ENCODE measurements at places on chromosomes 6 and 20.

DNA sequence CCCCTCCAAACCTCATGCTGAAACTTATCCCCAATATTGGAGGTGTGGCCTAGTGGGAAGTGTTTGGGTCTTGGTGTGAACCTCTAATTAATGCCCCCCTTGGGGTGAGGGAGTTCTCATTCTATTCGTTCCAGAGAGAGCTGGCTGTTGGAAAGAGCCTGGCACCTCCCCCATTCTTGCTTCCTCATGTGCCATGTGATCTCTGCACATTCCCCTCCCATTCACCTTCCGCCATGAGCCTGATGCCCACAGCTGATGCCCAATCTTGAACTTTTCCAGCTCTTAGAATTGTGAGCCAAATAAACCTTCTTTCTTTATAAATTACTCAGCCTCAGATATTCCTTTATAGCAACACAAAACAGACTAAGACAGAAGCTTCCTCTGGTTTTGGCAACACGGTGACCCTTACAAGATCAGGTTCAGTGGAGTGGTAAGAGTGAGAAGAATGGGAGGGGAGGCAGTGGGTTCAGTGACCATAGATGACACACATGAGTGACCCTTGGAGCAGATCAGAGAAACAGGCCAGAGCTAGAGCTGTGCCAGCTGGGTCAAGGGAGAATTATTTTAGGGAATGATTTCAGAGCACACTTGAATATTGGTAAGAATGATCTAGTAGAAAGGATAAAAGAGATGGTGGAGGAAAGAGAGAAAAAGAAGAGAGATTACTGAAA is 176.4 kb downstream of the LY86 start:
- DNase-seq: no peak

DNA sequence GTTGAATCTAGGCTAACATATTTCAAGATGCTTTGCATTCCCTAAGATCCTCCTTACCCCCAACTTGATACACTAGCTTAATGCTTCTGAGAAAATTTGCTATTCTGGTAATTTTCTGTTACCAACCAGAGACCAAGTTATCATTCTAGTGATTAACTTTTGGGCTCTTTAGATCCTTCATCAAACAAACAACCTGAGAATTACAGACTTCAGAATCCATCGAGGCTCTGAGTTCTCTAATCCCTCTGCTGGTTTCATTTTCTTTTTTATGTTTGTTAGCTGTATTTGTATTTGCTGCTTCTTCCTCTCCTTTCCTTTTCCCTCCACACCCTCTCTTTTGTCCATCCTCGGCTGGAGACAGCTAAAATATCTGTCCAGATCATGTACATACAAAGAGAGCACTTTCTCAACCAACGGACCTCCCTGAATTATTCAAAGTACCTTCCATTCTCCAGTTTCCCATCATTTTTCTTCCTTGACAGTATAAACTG is 98.7 kb upstream of the RIPOR2 start:
- DNase-seq: no peak

DNA sequence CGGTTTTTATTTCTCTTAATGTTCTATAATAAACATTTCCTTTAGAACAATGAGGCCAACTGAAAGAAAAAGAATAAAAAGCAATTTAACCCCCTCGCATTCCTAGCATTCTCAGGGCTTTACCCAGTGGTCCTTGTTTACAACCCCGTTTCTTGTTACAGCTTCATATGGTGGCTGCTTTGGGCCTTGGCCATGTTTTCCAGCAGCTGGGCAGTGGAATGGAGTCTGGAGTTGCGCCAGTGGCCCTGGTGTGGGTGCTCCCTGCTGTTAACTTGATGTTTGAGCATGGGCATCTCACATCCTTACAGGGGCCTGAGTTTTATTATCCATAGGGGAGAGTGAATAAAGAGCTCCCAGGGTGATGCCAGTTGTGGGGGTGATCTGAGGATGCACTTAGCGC is 18.8 kb downstream of the EFCAB8 start:
- no peak for DNase-seq

DNA sequence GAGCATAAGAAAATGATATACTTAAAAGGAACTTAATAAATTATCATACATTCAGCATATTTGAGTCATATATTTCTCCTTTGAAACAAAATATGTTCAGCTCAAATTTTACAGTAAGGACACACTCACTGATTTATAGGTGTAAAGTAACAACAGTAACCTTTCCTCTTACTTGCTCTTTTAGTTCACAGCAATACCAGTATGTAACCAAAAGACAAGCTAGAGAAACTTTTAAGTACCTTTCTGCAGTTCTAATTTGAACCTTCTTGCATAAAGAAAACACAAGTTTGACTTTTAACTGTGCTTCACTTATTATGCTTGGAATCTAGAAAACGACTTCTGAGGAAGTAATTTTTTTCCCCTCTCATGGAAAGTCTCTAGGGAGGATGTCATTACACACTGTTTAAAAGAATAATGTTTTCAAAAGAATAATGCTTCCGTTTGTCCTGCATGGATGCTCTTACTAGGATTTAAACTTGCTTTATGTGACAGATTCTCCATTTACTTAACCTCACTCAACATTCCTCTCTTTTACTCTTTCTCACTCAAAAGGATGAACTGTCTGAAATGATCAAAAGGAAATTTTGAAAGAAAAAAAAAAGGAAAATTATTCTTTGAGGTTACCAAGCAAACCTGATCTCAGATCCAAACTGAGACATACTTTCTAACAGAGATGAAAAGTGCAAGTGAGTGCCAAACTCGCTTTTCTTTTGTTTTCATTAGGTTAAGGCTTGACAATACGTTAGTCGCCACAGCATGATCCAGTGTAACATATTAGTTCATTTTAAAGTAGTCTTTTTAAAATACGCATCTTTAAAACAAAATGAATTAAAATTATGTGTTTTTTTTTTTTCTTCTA is 22.4 kb upstream of the CALHM6 start:
- DNase-seq: no peak

GRCh38 chr20:58173930-58174707 is 54.3 kb downstream of the ANKRD60 start:
- no peak for DNase-seq

DNA sequence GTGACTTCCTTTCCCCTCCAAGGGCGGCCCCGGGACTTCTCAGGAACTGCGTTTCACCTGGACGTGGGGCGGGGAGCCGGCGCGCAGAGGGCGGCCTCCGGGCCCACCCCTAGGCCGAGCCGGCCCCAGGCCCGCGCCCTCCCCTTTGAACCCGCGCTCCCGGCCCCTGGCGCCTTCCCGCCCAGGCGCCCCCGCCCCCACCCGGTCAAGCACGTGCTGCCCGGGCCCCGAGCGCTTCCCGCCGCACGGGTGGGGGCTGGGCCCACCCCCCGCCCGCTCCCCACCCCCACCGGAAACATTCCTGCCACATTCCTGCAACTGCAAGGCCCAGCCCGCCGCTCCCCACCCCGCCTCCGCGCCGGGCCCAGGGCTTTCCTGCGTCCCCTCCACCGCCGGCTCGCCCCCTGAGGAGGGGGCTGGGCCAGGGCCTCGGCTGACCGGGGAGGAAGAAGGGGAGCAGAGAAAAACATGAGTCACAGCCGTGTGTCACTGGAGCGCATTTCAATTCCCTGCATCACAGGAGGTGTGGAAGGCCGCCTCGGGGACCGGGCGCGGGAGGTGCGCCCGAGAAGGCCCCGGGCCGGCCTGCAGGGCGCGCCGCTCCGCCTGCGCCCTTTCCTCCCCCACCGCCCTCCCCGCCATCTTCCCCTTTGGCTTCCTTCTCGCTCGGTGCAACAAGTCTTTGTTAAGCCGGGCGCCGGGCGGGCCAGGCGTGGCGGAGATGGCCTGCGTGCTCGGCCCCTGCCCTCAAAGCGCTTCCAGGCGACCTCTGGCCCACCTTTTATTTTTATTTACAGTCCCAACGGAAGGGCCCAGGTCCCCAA is 1.2 kb upstream of the HMGA1 start:
- DNase-seq: no peak

GRCh38 chr6:106803188-106803587 is 171.3 kb downstream of the CD24 start:
- DNase-seq: no peak

DNA sequence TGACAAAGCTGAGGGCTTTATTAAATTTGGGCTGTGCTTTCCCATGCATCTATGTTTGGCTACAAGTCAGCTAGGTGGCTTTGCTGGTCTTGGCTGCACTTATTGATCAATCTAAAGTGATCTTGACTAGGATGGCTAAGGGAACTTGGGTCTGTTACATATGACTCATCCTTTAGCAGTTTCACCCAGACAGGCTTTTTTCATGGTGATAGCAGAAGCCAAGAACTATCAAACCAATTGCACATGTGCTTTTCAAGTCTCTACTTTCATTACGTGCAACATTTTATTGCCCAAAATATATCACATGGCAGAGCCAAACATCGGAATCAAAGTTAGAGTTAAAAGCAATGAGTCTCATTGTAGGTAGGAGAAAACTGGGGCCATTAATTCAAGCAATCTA is 626.3 kb downstream of the TENT5A start:
- DNase-seq: no peak

GRCh38 chr6:85470023-85470410 is 20.1 kb downstream of the NT5E start:
- no peak for DNase-seq

- no peak for DNase-seq
Observed at GRCh38 chr20:23584434-23585199, 16.3 kb upstream of the CST9L start.

DNA sequence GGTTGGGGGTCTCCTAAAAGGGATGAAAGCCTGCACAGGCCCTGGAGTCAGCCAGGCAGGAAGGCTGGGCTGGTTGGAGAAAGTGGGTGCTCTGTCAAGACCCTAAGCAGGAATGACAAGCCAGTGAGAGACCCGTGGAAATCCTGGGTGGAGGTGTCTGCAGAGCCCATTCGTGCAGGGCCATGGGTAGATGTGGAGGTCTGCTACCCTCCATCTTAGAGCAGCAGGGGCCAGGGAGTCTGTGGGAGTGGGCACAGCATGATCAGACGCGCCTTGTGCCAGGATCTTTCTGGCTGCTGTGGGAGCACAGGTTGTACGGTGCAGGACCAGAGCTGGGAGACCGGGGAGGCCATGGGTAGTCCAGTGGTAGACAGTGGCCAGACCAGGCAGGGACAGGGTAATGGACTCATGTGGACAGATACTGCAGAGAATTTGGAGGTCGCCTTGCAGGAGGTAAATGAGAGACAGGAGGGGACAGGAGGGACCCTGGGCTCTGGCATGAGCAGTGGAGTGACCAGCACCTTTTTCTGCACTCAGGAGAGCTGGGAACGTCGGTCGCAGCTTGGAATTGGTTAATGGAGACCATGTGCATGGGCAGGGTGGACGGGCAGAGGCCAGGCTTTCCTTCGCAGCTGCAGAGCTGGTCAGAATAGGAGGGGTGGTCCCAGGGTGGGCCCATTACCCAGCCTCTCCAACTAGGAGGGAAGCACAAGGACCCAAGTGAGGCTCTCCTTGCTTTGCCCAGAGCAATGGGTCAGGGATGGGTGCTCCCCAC is 203.5 kb upstream of the PMEPA1 start:
- no peak for DNase-seq

GRCh38 chr6:3299221-3299620 is 40.5 kb downstream of the PSMG4 start:
- DNase-seq: no peak

DNA sequence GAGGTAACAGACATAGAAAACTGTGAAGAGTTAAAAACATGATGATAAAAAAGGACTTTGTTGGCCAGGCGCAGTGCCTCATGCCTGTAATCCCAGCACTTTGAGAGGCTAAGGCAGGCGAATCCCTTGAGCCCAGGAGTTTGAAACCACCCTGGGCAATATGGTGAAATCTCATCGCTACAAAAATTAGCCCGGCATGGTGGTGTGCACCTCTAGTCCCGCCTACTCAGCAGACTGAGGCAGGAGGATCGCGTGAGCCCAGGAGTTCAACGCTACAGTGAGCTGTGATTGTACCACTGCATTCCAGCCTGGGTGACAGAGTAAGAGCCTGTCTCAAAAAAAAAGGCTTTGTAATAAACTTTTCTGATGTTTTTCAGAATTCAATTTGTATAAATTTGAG is 60.1 kb downstream of the GFOD1 start:
- no peak for DNase-seq

DNA sequence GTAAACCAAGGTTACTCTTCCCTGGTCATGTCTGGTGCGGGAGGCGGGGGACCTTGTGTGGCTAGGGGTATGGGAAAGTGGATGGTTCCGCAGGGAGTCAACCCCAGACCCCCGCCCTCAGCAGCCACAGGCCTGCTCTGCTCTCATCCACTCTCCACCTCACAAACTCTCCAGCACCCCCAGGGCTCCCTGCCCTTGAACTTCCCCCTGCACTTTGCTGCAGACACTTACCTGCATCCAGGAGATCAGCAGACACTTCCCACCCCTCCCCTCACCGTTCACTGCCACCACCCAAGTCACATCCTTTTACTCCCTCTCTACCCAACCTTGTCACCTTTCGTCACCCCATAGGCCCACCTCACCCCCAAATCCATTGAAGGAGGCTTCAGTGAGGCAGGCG is 3.9 kb upstream of the RAET1L start:
- DNase-seq: no peak

- no peak for DNase-seq
Observed at GRCh38 chr6:131216246-131216645, 81.0 kb downstream of the AKAP7 start.

- DNase-seq: no peak
Observed at GRCh38 chr6:145034664-145035063, 700.7 kb downstream of the EPM2A start.

- no peak for DNase-seq
Observed at GRCh38 chr6:117346142-117346930, 79.4 kb downstream of the ROS1 start.

DNA sequence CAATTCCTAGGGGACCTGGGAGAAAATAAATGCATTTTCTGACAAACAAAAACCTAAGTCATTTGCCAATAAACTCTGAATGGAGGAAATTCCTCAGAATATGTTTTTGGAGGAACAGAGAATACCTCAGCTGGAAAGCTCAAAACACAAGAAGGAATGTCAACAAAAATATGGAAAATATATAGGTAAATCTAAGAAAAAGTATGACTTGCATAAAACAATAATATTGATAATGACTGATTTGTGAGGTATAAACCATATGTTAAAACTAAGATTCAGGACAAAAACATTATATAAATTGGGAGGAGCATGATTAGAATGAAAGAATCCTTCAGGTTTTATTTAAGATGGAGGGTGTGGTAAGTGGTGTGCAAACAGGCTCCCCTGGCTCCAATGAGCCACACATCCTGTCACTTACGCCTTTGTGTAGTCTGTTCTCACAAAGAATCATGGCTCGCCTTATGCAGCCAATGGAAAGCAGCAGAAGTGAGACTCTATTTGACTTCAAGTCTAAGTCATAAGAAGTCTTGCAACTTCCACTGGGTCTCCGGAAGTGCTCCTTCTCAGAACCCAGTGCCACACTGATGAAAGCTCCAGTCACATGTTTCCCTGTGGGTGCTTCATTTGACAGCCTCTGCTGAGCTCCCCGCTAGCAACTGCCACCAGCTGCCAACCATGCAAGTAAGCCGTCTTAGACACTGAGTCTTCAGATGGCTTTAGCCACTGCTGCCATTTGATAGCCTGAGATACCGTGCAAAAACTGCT is 8.1 kb downstream of the CFAP61 start:
- no peak for DNase-seq

- no peak for DNase-seq
Observed at GRCh38 chr6:131917763-131918649, 33.2 kb downstream of the CCN2 start.

Measured in stimulated activated CD8-positive, alpha-beta memory T cell treated with anti-CD3 and anti-CD28 coated beads, Interleukin-7, amount 100 ng/mL, for 24 hours (primary cell).